ENCODE measurements at places on chromosomes 2 and 18.
A peak's percentile ranks its signal among the peaks of the same experiment; 100 is the strongest.

GRCh38 chr2:100470898-100471514 is 724 bp downstream of the NMS start:
- DNase-seq: peak; percentile 81

DNA sequence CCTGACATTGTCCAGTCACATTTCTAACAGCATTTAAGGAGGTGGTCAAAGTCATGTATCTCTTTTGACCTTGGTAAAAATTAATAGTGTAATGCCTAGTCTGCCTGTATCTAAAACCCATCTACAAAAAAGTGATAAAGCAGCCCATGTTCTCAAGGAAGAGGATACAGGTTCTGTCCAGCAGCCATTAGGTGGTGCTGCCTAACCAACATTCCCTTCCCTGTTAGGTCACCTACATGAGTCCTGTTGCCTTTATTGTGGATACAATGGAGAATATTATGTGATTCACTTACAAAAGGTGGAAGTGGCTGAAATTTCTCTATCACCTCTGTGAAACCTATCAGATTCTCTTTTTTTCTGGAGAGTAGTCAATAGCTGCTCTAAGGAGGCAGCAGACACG is 52.5 kb downstream of the AQP4 start:
- DNase-seq: peak; percentile 74

DNA sequence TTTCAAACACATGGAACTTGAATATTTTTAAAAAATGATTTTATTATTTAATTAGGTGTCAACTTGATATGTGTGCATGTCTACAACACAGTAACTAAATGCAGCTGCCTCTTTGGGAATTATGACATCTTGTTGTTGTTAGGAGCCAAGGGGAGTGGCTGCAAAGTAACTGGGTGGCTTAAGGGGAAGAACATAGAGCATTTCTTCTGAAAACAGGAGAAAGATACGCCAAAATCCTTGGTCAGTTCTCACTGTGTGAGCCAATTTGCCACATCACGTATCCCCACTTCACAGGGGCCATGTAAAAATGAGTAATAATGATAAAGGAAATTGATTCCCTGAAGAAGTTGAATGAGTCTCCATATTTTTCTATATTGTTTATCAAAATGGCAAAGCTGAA is 309.8 kb upstream of the COL3A1 start:
- DNase-seq: no peak

GRCh38 chr2:33134791-33135560 is 188.2 kb downstream of the LTBP1 start:
- no peak for DNase-seq

GRCh38 chr18:39835303-39836030 is 2119.6 kb upstream of the PIK3C3 start:
- peak; percentile 55 for DNase-seq

- DNase-seq: peak; percentile 54
Observed at GRCh38 chr2:237693291-237693994, 66.1 kb downstream of the LRRFIP1 start.

DNA sequence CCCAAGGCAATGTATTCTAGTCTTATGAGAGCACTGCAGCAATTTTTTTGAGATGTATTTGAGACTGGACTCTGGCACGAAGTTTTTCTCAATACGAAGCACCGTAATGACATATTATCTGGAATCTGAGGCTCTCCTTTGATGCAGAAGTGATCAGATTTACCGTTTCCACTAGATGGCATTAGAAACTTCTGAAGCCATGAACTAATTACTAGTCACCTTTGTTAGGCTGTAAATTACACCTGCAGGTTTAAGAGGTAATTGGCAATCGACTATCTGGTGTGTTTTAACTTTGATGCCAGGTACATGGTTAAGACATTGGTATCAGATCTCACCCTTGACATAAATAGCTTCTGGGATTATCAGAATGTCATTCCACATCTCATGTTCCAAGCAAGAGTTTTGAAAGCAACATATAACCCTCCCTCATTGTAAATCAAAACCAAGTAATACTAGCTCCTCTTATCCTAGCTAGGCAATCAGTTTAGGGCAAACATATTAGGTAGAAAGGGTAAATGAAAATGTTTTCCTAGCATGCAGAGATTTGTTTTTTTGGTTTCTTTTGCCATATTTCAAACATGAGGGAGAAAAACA is 254.6 kb upstream of the SPRED2 start:
- DNase-seq: no peak

GRCh38 chr2:40405465-40405864 is 46.4 kb downstream of the SLC8A1 start:
- no peak for DNase-seq

GRCh38 chr2:150653351-150653750 is 165.9 kb upstream of the RND3 start:
- DNase-seq: no peak

DNA sequence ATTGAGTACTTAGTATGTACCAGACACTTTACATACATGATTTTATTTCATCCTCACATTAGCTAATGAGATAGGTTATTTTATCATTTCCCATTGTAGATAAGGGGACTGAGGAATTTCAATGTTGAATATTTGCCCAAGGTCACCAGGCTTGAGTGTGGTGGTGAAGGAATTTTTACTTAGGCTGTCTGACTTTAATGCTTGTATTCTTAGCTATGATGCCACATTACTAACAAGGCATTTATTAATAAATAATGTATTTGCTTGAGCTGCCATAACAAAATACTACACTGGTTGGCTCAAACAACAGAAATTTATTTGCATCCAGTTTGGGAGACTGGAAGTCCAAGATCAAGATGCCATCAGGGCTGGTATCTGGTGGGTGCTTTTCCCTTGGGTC is 250.9 kb downstream of the GPD2 start:
- no peak for DNase-seq

GRCh38 chr2:34316788-34317187 is 717.7 kb upstream of the FAM98A start:
- no peak for DNase-seq

DNA sequence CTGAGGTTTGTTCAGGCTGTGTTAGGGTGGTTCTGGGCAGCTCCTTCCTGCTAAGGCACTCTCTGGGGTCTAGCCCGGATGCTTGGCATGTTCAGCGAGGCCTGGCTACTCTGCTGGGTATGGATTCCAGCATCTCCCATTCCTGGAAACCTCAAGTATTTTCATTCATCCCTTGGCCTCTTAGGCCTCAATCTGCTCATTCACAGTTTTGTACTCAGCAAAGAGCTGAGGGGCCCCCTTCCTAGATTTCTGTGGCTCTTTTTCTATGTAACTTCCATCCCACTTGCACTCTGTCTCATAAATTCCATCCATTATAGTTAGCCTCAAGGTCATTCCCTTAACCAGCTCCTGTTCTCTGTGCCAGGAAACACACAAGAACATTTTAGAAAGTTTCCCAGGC is 798.8 kb upstream of the HS6ST1 start:
- no peak for DNase-seq

DNA sequence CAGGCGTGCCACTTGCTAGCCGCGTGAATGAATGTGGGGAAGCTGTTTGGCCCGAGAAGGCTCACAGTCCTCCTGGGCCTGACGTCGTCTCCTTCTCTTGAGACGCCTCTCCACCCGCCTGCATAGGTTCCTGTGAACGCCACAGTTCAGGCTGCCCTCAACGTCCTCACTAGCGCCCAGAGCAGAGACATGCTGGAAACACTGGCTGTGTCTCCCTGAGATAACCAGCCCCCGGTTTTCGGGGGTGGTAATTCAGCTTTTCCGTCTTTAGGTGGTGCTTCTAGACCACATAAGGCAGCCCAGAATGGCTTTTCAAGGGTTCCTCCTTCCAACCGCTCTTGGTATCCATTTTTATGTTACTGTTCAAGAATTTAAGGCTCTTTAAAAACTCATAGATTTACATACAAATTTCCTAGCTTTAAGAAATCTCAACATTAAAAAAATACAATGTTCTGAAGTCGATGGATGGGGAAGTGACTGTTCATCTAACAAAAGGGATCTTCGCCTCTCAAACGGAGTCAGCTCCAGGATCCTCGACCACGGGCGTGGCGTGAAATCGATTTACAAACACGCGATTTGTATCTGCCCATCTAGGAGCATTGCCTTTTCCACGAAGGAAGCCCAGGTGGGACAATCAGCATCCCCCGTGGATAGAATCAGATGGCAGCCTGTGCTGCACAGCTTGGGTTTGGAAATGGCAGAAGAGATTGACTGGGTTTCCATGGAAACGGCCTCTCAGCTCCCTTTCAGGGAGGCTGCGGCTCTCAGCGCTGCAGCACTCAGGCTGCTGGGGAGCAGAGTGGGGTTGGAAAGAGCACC is 110.6 kb upstream of the PXDN start:
- peak; percentile 86 for DNase-seq

GRCh38 chr2:46171411-46171953 is 125.7 kb upstream of the EPAS1 start:
- no peak for DNase-seq

DNA sequence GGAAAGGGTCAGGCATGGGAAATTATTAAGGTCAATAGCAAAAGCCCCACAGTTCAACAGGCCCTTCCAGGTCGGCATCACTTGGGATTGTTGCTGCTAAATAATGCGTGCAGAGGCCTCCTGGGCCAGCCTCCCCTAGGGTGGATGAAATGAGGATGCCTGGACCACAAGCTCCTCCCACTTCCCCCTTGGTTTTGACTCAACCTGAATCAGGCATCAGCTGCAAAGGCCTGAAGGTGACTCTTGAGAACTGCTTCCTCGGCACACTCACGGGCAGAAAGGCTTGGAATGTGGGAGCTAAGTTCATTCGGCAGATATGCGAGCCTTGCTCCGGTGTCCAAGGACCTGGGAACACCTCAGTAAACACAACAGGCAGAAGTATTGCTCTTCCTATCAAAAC is 69.3 kb downstream of the MBP start:
- DNase-seq: no peak

- no peak for DNase-seq
Observed at GRCh38 chr18:2424420-2424819, 146.9 kb downstream of the METTL4 start.

GRCh38 chr2:197011801-197012641 is 85.5 kb upstream of the PGAP1 start:
- DNase-seq: no peak

DNA sequence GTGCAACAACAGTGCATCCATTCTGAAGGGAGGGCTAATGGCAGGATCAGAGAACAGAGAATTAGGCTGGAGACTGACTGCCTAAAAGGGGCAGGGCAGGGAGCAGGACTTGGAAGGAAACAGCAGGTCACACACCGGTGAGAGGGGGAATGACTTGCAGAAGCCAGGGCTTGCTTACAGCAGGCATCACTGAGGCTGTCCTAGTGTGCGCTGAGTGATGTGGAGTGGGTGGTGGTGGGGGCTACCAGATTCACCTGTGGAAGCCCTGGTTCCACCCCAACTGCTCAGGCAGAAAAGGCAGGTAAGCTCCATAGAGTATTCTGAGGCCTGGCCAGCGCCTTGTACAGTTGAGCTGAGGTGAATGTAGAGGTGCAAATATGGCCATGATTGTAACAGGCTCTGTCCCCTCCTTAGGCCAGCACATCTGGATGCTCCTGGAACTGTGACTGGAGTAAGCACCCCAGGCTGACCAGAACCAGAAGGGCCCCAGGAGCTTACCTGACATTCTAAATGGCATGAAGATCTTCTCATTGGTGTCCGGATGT is 49.4 kb downstream of the SFXN5 start:
- no peak for DNase-seq

GRCh38 chr2:20538308-20539132 is 91.6 kb downstream of the RHOB start:
- no peak for DNase-seq

DNA sequence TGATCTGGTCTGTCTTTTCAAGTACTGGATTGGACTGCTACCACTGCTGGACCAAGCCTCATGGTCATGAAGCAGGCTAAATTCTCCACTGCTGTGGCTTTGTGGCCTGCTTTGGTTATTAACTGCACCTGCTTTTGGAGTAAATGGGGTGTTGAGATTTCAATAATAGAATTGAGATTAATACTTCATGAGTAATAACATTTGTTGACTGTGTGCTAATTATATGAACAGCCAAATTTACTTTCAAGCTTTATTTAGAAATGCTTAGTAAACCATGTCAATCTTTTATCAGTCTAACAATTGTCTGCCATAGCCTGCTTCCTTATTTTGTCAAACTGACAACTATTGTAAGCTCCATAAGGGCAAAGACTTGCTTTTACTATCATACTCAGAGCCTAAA is 27.4 kb upstream of the MTIF2 start:
- DNase-seq: no peak

DNA sequence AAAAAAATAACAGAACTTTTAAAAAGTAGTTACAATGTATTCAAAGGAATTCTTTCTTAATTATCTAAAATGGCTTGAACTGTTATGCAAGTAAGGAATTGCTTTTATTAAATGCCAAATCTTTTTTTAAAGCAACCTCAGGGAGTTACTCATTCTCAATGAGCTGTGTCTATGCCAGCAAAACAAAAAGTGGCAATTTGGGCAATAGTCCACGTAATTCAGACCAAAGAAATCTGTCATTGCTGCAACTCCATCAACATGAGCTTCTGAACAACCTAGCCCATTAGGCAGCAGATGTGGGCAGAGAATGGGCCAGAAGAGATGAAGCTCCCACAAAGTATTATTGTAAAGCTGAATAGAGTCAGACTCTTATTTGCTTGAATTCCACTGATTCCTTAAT is 118.4 kb downstream of the ALK start:
- no peak for DNase-seq

DNA sequence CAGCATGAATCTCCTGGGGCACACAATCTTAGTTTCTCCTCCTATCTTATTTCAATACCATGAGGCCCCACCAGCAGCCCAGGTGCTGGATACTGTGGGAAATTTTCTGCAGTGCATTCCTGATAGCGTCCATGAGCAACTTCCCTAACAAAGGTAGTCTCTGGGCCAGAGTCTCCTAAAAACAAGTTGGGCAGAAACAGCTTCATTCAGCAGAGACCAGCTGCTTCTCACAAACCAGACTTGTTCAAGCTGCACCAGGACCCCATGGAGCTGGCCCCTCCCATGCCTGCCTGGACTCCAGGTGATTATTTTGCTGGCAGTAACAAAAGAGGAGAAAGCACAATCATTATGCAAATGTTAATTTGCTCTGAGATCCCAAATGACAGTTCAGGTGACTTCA is 31.4 kb downstream of the MYO5B start:
- peak; percentile 57 for DNase-seq

GRCh38 chr2:177905640-177906039 is 166.9 kb downstream of the PDE11A start:
- DNase-seq: no peak

DNA sequence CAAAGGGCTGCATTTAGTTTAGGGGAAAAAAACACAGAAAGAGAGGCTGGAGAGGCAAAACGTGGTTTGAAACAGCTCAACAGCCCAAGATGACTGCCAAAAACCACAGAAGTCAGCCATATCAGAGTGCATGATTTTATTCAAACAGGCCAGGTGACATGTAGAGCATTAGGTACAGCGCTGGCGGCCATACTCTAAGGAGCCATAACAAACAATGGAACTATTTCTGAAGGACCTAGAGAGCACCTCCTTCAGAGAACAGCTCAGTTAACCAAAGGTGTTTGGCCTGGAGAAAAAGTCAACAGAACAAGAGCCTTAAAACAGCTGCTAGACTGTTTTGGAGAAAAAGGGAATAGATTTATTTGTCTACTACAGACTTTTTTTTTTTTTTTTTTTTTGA is 2.6 kb downstream of the THADA start:
- DNase-seq: no peak

Measured in islet precursor cell (in vitro differentiated cells).